ENCODE measurements at places on chromosomes 6 and 20.

DNA sequence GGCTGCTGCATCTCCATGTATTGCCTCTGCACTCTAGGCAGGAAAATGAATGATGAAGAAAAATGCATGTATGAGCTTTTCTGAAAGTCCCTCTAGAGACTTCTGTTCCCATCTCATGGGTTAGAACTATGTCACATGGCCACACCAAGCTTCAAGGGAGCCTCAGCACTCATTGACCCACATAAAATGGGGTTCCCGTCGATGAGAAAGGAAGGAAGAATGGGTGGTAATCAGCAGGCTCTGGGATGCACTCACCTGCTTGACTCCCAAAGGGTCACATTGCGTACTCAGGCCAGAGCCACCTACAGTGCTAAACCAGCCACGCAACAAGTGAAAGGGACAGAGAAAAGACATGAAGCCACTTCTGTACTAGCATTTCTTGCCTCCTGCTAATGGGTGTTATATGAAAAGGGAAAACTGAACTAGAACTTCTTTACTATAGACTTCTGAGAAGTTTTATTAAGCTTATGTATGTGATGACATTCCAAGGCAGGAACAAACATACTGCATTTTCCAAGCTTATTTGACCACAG, 95.8 kb upstream of the GCM1 start:
- no peak for DNase-seq

DNA sequence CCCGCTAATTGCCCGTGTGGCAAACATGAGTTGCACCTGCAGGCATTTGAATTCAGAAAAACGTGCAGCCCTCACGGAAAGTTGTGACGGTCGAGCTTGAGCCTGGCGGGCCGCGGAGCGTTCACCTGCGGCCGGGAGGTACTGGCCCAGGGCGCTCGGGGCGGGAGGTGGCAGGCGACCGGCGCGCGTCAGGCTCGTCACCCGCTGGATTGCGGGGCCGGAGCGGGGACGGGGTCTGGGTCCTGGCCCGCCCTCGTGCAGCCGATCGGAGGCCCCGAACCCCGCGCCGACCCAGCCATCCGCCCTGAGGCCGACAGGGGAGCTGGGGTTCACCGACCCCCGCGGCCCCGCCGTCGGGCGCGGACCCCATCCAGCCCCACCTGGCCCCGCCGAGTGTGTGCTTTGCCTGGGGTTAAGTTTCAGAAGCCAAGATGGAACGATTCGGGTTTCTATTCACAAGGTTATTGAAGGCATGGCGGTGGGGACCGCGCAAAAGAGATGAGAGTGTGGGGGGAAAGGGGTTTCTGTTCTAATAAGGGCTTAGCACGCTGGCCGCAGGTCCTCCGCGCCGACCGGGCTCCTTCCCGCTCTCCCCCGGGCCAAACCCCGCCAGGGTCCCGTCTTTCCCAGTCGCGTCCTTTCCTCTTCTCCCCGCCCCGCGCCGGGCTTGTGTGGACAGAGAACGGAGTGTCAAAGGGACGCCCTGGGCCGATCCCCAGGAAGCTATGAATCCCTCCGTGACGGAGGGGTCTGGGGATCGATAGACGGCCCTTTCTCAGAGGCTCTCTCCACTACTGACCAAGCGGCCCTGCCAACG, 1.6 kb upstream of the HEY2 start:
- peak; percentile 49 for DNase-seq

- no peak for DNase-seq
Measured at GRCh38 chr6:64789476-64789875, 917.5 kb downstream of the EYS start.

- DNase-seq = no peak
Measured at GRCh38 chr6:170311696-170312095, 5.1 kb downstream of the FAM120B start.

DNA sequence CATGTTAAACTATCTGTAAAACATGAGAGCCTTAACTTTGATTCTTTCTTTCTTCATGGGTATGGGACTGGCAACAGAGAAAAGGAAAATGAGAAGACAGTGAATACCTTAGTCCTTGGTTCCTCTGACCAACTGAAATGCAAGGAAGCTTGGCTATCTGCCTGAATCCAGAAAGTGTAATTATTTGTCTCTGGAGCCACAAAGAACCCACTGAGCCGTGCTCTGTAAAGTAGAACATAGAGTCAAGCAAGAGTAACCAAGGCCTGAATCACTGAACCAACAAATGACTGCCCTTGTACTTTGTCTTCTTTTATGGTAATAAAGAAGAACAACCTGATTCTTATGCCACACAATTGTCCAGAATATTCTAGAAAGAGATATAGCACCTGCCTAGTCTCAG, 27.6 kb downstream of the PKHD1 start:
- DNase-seq = no peak

DNA sequence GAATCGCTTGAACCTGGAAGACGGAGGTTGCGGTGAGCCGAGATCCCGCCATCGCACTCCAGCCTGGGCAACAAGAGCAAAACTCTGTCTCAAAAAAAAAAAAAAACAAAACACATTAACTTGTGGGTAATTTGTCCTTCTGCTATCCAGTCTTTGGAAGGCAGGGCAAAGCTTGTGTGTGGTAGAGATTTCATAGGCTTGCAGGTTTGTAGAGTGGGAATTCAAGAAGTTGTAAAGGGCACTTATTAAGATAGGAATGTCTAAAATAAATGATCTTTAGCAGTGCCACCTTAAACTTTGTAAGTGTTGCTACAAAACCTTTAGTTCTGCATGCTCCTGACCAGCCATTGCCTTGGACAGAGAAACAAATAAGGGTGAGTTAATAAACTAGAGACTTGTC, 8.4 kb downstream of the VAPB start:
- DNase-seq = no peak

- DNase-seq = no peak
Measured at GRCh38 chr6:132792510-132792909, 5.9 kb downstream of the SLC18B1 start.

DNA sequence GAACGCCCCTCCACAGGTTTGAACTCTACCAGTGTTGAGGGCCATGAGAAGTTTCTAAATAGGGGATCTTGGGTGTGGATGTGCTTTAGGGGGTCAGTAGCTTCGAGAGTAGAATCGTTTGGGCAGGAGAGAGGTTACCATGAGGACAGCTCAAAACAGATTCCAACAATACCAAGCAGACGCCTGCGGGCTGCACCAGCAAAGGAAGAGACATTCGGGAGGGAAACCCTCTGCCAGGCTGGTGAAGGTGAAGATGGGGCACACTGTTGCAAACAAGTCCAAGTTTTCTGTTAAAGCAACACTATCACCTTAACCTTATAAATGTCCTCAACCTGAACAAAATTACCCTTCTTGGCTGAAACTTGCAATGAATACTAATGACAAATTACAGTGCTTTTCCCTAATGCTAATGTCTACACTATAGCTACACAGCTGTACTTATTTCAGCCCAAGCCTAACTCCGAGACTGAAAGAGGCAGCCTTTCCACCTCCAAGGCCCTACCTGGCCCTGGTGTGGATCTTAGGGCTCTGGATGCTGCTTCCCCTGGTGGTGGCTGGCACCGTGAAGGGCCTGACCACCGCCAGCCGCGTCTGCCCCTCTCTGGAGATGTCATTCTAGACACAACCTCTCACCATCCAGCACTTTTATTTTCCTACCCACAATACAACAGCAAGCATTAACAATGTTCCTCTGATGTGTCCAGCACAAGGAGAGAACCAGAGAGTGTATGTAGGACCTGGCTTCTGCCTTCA, 80.1 kb downstream of the DLL1 start:
- no peak for DNase-seq

DNA sequence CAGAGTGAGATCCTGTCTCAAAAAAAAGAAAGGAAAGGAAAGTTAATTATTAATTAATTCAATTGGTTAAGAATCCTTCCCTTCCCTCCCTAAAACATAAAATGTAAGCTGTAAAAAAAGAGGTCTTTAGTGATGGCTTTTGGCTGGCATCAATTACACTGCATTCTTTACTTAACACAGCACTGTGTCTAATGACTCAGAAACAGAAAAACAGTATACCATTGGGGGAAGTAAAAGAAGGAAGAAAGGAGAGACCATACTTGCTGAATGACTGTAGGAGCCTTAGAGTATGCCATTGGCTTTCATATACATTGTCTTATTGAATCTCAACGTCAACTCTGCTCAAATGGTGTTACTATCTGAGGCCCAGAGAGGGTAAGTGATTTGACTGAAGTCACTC, 18.3 kb upstream of the CITED2 start:
- no peak for DNase-seq

- no peak for DNase-seq
Measured at GRCh38 chr6:89215391-89215790, 1.8 kb downstream of the GABRR1 start.

- no peak for DNase-seq
Measured at GRCh38 chr6:115717472-115717871, 343.2 kb downstream of the FRK start.

- DNase-seq = no peak
Measured at GRCh38 chr6:167811442-167812087, 15.1 kb upstream of the AFDN start.

DNA sequence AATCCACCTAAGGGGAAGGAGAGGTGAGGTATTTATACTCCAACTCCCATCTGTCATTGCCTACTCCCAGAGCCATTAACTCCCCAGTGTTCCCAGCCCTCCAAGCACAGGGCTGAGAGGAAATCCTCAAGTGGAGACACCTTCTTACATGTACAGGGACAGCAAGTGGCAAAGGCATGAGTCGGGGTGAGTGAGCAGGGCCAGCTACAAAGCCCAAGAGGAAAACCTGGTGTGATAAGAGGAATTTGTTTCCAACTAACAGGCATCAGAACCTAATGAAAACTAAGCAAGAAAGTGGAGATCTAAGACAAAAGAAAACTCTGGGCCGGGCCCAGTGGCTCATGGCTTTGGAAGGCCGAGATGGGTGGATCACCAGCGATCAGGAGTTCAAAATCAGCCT, 70.0 kb upstream of the SRSF6 start:
- DNase-seq = no peak

- DNase-seq = no peak
Measured at GRCh38 chr6:156773935-156774852, 3.0 kb upstream of the ARID1B start.

DNA sequence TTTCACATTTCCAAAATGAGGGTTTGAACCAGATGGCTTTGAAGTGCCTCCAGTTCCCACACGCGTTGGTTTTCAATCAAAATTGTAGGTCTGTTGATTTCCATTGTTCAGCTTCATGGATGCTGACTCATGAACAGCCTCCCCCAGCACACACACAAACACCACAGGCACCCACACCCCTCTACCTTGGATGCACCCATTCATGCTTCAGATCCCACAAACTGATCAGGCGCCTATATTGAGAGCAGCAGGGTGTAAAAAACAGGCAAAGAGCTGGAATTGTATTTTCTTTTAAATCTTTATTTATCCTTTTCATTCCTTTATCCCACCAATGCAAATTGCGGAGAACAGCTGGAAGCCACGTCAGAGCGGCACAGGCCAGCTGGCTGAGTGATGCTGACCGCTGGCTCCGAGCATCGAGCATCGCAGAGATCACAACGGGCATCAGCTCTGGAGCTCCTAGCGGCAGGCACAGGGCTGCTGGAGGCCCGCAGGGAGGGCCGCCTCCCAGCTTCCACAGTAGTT, 29.3 kb upstream of the TBC1D7 start:
- DNase-seq = no peak

GRCh38 chr20:63657260-63657936, 714 bp upstream of the RTEL1 start:
- DNase-seq = no peak

DNA sequence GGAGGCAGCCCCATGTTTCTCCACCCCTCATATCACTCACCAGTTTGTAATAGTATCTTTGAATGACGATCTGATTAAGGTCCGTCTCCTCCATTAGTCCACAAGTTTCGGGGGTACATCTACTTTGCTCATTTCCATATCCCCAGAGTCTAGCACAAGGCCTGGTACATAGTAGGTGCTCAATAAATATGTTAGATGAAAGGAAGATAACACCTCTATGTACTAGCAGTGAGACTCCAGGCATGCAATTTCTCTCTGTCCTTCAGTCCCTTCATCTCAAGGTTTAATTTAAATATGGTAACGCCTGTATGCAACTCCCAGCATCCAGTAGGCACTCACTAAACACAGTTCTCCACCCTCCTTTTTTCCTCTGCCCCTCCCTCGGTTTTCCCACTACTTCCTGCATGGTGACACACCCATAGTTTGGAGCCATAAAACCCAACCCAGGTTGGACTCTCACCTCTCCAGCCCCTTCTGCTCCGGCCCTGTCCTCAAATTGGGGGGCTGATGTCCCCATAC, 461 bp upstream of the HNF4A start:
- no peak for DNase-seq

DNA sequence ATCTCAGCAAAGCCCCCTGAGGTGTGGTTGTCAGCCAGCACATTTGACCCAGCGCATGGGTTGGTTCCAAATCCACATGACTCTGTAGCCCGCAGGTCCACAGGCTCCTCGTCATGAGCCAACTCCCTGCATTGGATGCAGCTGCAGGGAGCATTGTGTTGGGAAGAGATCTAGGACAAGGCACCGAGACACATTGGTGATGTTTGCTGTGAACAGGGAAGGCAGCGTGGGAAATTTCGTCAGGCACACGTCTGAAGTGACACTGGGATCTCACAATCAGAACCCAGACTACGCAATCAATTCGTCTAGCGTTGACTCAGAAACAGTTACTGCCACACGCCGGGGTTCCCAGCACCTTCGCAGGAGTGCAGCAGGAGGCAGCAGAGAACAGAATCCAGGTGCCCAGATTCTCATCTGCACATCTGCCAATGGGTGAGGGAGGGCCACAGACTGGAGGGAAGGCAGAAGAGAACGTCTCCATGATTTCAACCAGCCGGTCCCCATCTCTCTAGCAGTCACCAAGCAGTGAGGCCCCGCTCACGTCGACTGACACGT, 177.0 kb downstream of the TTLL2 start:
- DNase-seq = no peak

GRCh38 chr20:17482536-17482935, 48.6 kb downstream of the BFSP1 start:
- DNase-seq = no peak

DNA sequence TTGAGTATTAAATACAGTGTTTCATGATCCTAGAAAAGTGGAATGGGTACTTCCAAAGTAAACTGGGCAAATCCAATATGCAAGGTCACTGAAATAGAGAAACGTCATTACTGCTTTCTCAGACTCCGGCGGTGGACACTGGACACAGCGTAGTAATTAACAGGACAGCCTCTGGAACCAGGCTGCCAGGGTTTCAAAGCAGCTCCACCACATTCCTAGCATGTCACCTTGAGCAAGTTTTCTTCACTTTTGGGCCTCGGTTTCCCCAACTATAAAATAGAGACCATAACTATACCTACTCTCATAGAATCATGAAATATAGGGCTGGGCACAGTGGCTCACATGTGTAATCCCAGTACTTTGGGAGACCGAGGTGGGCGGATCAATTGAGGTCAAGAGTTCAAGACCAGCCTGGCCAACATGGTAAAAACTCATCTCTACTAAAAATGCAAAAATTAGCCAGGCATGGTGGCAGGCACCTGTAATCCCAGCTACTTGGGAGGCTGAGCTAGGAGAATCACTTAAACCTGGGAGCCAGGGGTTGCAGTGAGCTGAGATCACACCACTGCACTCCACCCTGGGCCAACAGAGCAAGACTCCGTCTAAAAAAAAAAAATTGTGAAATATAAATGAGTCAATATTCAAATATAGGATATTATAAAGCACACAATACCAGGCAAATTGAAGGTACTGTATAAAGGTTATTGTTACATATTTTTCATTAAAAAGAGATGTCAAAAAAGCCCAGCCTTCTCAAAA, 24.9 kb downstream of the ARHGAP18 start:
- DNase-seq = no peak
